HEK293T (cell line): ENCODE measurements at places on chromosomes 6 and 20.

DNA sequence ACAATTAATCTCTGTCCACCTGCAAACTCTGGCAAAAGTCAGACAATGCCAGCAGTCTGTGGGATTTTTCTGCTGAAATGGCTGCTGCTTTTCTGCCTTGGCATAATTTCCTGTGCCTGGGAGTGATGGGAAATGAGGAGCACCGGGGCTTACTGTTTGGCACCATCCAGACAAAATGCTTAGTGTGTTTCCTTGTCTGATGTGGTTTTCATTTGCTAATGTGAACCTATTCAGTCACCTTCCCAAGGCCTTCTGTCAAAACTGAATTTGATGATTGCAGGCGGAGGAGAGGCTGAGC is 56.4 kb downstream of the CDH4 start:
- DNase-seq = no peak

GRCh38 chr6:96478695-96479094 is 42.9 kb upstream of the UFL1 start:
- DNase-seq = no peak

- DNase-seq = no peak
These were observed 269.1 kb downstream of the PHF3 start for GRCh38 chr6:63904650-63905248.

DNA sequence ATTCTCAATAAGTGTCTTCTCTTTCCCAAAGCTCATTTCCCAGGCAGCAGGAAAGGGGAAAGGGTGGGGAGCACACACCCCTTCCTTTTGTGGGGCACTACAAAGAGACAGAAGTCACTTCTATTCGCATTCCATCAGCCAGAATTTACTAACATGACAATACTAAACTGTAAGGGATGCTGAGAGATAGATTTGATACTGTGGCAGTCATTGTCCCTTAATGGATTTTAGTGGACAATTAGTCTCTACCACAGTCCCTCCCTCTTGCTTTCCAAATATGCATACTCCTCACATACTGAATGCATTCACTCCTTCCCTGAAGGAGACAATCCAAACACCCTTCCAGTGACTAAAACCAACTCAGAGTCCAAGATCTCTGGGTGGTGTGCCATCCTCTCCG is 50.5 kb downstream of the ABRACL start:
- no peak for DNase-seq

DNA sequence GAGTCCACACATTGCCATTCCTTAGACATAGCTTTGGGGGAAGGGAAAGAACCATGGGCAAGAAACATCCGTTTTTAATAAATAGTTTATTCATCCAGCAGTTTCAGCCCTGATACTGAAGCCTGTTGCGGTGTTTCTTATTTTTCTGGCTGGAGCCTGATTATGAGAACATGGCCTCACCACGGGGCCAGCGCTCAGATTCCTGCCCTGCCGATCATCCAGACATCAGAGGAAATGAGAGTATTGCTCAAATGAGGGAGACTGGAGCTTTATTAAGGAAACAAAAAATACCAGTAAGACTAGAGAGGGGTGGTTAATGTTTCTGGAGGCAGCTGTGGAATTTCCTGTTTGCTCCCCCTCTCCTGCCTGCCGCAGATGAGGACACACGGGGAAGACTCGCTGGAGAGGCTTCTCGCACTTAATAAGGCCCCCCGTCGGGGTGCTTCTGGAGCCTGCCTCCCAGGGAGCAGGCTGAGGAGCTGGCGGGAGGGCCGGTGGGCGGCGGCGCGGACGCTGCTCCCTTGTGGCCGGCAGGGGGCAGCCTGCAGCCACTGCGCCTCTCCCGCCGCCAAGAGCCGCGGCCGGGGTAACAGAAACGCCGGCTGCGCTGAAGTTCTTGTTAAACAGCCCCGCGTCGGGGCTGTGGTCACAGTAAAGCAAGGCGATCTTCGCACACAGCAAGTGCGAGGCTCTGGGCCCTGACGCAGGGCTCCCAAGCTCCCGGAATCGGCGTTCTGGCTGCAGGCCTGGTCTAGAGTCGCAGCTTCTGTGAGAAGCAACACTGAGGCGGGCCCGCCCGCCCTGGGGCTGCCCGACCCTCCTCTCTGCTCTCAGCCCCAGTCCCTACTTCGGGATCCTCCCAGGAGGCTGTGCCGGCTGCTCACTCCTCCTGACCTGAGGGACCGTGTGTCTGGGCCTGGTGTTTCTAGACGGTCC is 17.5 kb downstream of the LEMD2 start:
- peak; percentile 85 for DNase-seq
